ENCODE measurements at places on chromosomes 1 and 21.

DNA sequence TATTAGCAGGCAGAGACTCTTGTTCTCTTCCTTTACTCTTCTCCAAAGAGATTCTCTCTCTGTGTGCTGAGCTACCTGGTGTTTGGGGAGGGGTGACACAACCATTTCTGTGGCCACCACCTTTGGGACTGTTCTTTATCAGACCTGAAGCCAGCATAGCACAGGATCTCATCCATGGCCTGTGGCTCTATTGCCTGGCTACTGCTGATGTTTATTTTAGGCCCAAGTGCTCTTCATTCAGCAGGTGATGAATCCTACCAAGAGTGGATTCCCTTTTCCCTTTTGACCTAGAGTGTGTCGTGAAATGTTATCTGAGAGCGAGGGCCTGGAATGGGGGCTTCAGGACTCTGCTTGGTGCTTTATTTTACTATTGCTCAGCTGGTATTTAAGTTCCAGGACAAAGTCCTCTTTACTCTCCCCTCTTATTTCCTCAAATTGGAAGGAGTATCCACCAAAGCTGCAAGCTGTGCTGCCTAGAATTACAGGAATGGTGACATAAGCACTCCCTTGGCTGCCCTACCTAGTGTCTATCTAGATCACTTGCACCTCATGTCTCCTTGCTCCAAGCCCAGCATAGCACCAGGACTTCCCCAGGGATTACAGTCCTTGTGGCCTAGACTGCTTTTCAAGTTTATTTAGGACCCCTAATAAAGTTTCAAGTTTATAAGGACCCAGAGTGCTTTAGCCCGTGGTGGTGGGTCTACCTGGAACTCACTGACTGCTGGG, 94.7 kb upstream of the GPR52 start:
- no peak for DNase-seq

DNA sequence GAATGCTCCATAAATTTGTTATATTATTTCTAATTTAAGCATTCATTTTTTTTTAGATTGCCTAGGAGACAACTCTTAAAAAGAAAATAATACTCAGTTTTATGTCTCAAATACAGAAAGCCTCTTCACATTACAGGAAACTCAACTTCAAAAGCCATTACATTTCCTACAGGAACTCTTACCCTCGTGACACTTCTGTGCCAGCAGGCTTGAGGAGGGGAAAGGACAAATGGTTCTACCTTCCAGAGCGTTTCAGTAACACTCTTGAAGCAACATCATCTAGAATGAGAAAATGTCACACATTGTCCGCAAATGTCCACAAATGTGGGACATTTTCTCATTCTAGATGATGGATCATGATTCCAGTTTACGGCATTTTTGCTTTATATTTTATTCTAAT, 51.7 kb downstream of the PTPN14 start:
- no peak for DNase-seq

GRCh38 chr1:59223198-59223597, 73.7 kb upstream of the FGGY start:
- no peak for DNase-seq

DNA sequence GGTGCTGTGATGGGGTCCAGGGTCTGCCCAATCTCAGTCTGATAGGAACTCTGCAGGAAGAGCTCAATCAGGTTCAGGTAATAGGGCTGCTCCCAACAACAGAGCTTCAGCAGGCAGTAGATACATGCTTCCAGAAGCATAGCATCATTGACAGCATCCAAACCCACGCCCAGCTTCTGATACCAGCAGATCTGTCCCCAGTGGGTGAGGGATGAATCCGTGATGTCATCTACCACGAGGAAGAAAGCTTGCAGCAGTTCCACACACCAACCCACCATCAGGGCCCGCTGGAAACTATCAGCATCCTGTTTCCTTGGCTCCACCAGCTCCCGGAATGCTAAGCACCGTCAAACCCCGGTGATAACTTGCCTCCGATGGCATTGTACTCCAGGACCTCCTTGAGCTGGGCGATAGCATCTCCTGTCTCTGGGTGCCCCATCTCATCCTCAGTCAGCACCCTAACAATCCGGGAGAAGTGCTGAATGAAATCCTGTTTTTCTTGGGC, 14.7 kb downstream of the NEK2 start:
- no peak for DNase-seq

GRCh38 chr1:206816390-206817287, 44.3 kb upstream of the IL10 start:
- no peak for DNase-seq

DNA sequence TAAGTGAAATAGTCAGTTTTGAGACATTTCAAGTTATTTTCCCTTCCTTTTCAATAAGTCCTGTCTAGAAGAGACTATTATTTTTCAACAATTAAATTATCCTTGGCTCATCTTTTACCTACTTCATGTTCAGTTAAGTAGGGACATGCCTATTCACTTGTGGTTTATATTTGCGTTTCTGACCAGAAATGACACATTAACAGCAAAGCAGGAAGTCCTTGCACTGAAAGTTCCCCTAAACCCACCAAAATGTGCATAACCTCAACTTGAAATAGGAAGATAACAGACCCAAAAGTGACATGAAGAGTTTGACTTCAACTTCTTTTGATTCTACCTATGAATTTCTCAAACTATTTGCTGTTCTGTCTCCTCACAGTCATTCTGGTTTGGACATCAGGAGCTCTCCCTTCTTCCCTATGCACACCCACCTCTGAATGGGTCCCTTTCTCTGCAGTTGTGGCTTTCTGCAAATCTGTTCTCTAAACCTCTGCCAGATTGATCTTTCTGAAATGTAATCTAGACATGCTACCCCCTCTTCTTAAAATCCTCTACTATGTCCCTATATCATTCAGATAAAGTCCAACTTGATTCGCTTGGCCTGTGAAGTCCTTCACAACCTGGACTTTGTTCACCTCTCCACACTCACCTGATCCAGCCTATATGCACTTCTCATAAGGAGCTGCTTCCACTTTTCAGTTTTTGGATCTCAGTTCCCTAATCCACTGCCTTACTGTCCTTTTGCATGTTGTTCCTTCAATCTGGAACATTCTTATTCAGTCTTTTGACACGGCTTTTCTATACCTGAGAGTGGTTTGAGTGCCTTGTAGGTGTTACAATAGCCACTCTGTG, 661.5 kb upstream of the ADGRL4 start:
- DNase-seq: no peak

DNA sequence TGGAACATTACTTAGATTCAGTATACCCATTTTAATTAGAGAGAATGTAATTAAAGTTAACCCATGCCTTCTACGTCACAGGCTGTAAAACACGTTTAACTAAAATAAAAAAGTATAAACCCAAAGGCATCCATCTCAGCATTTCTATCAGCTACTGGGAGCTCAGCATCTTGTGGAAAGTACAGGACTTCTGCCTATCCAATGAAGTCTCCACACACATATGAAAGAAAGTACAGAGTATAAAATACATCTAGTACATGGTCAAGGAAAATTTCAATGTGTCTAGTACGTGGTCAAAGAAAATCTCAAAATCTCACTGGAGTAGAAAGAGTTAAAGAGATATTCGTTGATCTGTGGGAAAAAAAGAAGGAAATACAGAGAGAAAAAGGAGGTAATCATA, 141.4 kb upstream of the ZNHIT6 start:
- DNase-seq: no peak

DNA sequence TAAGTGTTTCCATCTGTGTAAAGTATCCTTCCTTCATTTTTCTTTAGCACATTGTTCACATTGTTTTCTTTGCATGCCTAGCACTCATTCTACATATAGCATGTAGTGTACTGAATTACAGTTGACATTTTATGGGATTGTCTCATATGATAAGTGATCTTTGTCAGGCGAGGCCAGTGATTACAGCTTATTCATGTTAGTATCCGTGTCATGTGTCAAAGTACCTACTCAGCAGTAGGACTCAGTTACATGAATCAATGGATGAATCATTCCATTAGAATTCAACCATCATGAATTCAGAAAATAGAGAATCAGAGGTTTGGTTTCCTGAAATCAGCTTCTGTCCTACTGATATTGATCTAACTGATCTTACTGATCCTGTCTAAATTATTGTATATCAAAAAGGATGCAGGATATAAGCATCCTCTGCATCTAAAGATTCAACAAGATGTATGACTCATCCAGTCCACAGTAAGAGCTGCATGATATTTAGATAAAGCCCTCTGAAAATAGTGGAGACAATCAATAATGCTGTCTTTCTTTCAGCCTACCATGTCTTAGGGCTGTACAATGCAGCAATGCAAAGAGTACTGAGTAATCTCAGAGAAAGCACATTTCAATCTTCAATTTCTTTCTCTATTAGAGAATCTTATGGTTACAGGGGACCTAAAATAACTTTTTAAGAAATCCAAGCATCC, 20.7 kb upstream of the HRNR start:
- DNase-seq: no peak

DNA sequence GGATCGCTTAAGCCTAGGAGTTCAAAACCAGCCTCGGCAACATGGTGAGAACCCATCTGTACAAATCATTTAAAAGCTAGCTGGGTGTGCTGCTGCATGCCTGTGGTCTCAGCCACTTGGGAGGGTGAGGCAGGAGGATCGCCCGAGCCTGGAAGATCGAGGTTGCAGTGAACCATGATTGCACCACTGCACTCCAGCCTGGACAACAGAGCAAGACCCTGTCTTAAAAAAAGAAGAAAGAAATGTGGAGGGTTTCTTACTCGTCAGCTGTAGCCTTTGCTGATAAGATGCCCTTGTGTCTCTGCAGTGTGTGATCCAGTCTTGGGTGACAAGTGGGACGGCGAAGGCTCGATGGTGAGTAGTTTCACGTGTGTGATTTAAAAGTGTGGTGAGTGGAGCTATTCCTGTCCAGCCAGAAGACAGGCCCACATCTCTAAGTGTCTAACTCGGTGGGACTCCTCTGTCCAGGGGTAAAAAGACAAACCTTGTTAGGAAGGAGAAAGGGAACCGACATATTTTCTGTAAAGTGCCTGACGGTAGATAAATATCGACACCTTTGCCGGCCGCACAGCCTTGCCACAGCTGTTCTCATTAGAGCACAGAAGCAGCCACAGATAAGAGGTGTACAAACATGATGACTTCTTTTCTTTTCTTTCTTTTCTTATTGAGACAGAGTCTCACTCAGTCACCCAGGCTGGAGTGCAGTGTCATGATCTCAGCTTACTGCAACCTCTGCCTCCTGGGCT, 27.0 kb downstream of the PDXK start:
- no peak for DNase-seq

DNA sequence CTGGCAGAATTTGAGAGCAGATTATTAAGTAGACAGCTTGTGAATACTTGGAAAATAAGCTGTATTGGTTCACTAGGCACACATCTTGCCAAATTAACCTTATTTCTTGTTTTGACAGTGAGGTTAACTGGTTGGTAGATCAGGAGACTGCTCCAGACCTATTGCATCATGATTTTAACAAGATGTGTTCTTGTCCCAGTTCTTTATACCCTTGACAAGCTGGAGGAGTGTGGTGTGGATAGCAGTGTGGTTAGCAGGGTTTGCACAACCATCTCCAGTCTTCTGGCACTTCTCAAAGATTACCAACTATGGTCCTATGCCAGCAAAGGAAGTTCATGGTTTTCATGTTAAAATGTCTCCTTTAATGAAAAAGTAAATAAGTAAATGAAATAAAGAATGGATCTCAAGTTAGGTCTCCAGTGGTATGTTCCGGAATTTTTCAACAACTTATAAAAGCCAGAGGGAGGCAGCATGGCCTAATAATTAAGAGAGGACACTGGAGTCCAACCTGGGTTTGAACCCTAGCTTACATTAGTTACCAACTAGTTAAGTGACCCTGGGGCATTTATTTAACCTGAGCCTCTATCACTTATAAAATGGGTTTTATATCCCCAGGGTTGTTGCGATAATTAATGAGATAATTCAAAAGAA, 34.1 kb downstream of the DDX20 start:
- no peak for DNase-seq

GRCh38 chr1:171446386-171446785, 38.9 kb upstream of the PRRC2C start:
- no peak for DNase-seq

DNA sequence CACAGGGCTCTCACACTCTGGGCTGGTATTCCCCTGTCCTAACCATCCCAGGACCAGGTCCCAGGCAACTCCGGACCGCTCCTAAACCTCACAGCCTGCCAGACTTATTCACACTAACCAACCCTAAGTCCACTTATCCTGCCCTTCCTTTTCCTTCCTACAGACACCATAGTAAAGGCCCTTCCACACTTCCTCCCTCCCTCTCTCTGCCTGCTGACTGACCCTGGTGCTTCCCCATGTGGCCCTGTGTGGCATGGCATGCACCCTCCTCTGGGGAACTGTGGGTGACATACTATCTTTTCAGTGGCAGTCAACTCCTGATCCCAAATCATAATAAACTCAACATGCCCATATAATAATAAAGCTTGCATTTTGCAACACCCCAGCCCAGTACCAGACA, 155.1 kb upstream of the DNAH14 start:
- DNase-seq: no peak

GRCh38 chr1:188669728-188670382, 1807.8 kb downstream of the BRINP3 start:
- DNase-seq: no peak

DNA sequence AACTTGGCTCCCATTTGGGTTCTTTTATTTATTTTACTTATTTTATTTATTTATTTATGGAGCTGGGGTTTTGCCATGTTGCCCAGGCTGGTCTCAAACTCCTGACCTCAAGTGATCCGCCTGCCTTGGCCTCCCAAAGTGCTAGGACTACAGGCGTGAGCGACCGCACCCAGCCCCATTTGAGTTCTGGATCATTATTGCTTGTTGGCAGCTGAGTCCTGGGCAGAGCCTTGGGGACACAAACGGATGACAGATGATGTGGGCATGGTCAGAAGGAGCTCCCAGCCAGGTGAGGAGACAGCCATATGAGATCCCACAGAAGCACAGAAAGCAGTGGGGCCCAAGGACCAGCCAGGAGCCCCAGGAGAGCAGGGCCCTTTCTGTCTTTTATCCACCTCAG, 254.0 kb downstream of the MATN1 start:
- no peak for DNase-seq

GRCh38 chr21:26961698-26962097, 5.2 kb downstream of the ADAMTS5 start:
- DNase-seq: no peak

DNA sequence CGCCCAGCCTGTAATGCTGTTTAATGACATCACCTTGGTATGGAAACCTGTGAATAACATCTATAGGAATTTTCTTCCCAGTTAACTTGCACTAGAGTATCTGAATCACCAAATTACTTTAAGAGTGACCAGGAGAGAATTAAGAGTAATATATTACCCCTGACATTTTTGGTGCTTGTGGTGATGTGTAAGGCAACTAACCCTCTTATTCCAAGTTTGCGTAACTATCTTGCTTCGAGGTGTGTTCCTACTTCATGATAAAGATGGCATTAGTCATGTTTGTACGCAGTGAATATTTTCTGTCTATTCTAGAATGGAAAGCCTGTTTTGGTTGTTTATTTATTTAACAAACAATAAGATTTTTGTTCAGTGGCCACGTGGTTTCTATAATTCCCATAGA, 131.3 kb downstream of the ZP4 start:
- no peak for DNase-seq

DNA sequence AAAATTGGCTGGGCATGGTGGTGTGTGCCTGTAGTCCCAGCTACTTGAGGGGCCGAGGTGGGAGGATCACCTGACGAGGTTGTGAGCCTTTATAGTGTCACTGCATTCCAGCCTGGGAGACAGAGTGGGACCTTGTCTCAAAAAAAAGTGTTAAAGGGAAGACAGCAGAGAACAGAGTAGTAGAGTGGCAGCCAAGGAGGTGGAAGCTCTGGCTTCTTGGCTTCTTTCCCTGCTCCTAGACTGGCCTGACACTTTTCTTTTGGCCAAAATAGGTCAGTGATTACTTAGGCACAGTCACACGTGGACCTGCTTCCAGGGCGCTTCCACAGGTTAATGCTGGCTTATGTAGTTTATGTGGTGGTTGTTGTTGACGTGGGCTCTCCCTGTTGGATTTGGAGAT, 3.2 kb downstream of the DIP2A start:
- no peak for DNase-seq

GRCh38 chr21:39176271-39176709, 7.0 kb downstream of the PSMG1 start:
- DNase-seq: no peak
